DMS 273 treated with DMSO at 0.1 percent for 48 hours (cell line): ENCODE measurements at places on chromosomes 3 and 15.
A peak's percentile ranks its signal among the peaks of the same experiment; 100 is the strongest.

- DNase-seq: no peak
Measured at GRCh38 chr15:81346611-81347010, 22.7 kb upstream of the STARD5 start.

- no peak for DNase-seq
Measured at GRCh38 chr15:69755551-69756310, 303.1 kb downstream of the RPLP1 start.

- no peak for DNase-seq
Measured at GRCh38 chr3:194571491-194572142, 61.6 kb downstream of the TMEM44 start.

GRCh38 chr15:80891006-80891405 lies 98.6 kb downstream of the MESD start:
- no peak for DNase-seq

- no peak for DNase-seq
Measured at GRCh38 chr3:9955611-9956352, 3.6 kb upstream of the PRRT3 start.

- DNase-seq: no peak
Measured at GRCh38 chr3:193640728-193641439, 47.9 kb downstream of the OPA1 start.

DNA sequence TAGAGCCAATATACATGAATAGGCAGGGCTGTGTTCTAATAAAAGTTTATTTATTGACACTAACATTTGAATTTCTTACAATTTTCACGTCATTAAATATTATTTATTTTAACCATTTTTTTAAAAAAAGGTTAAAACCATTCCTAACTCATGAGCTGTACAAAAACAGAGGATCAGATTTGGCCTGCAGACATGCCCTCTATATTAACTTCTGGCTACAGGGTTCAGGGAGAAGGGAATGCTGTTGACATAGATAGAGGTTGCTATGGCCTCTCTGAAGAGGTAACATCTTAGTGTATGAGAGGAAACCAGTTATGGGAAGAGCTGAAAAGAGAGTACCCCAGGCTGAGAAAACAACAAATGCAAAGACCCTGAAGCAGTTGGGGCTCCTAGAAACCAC lies 19.1 kb upstream of the RAP2B start:
- no peak for DNase-seq

- DNase-seq: no peak
Measured at GRCh38 chr15:33215941-33216872, 21.7 kb upstream of the FMN1 start.

DNA sequence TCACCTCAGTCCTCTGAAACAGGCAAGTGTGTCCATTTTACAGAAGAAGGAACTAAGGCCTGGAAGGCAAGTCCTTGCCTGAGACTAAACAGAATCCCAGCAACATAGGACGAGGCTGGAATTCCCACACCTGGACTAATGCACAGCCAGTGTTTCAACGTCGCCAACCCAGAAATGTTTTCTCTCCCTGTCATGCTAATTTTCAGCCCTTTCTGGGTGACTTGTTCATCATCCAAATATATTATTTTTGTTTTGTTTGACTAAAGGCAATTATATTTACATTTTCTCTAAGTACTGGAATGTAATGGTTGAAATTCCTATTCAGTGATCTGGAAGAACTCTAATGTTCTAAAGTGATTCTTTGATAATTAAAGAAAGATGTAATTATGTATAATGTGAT lies 51.8 kb downstream of the BTD start:
- DNase-seq: no peak

DNA sequence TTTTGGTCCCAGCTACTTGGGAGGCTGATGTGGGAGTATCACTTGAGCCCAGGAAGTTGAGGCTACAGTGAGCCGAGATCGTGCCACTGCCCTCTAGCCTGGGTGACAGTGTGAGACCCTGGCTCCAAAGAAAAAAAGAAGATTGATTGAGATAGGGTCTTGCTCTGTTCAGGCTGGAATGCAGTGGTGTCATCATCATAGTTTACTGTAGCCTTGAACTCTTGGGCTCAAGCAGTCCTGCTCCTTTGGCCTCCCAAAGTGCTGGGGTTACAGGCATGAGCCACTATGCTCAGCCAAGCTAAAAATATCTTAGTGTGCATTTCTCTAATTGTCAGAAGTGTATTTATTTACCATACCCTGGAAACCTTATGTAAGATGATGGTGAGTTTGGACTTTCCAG lies 43.9 kb downstream of the IGF1R start:
- no peak for DNase-seq

DNA sequence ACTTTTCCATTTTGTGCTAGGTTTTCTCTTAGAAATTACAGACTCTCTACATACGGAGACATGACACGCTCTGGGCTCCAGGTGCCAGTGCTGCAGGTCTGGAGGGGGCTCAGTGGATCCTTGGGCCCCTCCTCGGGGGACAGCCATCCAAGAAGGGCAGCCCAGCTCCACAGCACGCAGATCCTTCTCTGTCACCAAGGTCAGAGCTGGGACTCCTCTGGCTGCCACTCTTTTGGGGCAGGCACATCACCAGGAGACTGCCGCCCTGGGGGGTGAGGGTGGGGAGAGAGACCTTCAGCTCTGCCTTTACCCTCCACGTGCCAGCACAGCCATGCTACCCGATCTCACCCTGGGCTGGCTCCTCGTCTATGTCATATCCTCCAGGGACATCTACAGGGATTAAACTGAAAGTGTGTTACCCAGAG lies 65.6 kb downstream of the ATP10A start:
- no peak for DNase-seq

DNA sequence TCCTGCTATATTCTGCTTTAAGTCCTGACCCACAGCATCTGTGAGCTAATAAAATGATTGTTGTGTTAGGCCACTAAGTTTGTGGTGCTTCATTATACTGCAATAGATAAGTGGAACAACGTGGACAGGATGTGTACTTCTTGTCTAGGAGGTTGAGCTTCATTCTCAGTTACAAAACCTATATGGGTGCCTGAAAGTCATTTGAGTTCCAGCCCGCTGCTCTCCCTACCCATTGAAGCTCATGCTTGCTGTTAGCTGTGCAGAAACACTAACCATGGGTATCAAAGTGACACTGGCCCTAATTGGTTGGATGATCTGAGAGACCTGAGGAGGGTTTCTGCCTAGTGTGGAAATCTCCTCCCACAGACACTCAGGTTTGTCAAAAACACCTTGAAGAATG lies 357.2 kb downstream of the PDCD6IP start:
- DNase-seq: no peak

DNA sequence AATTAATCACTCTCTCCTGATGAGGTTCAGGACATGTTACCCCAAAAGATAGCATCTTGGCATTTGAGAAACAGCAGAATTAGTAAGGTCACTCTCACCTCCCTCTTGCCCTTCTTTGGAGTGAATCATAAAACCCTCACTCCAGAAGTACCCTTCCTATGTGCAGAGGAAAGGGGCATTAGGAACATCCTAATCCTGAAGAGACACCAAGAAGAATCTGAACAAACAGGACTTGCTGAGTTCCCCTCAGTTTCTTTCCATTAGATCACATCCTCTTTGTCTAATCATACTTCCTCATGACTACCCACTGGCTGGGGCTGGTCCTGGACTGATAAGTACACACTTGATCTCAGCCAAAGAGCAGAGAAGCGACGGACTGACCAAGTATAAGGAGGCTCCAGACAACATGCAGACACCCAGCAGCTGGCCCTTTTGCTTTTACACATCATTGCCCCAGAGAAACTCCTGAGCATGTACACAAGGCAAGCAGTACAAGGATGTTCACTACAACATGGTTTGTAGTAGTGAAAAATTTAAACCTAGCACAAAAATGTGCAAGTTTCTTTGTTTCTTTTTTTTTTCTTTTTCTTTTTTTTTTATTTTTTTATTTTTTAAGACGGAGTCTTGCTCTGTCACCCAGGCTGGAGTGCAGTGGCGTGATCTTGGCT lies 15.0 kb upstream of the TM6SF1 start:
- no peak for DNase-seq

GRCh38 chr15:101781928-101782327 lies 21.4 kb upstream of the OR4F6 start:
- no peak for DNase-seq

DNA sequence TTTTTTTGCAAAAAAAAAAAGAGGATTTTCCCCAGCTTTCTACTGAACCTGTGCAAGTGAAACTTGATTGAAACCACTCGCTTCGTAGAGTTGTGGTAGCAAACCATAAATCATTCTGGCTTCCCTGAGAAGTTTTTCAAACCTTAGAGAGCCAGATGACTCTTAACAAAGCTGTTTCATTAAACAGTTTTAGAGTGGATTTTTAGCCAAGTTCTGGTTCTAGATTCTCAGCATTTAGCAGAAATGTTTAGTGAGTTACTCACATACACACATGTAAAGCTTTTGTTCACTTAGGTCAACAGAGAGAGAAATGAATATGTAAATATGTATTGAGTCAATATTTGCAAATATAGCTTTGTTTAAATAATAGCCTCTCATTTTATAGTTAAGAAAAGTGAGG lies 18.1 kb upstream of the CCR9 start:
- DNase-seq: no peak

- no peak for DNase-seq
Measured at GRCh38 chr3:73029321-73029796, 32.1 kb upstream of the EBLN2 start.

DNA sequence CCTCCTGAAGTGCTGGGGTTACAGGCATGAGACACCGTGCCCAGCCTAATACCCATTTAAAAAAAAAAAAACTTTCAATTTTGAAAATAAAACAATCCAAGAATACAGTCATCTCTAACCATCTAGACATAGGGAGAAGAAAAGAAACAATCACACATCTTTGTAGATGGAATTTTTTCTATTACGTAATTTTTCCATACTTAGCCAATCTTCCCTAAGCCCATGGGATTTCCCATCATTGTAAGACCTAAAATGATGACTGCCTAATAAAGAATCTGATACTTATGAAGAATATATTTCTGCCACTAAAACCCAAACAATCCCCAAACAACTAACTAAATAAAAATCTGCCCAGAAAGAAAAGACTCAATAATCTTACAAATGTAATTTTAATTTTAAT lies 88.7 kb downstream of the CBLB start:
- DNase-seq: no peak

DNA sequence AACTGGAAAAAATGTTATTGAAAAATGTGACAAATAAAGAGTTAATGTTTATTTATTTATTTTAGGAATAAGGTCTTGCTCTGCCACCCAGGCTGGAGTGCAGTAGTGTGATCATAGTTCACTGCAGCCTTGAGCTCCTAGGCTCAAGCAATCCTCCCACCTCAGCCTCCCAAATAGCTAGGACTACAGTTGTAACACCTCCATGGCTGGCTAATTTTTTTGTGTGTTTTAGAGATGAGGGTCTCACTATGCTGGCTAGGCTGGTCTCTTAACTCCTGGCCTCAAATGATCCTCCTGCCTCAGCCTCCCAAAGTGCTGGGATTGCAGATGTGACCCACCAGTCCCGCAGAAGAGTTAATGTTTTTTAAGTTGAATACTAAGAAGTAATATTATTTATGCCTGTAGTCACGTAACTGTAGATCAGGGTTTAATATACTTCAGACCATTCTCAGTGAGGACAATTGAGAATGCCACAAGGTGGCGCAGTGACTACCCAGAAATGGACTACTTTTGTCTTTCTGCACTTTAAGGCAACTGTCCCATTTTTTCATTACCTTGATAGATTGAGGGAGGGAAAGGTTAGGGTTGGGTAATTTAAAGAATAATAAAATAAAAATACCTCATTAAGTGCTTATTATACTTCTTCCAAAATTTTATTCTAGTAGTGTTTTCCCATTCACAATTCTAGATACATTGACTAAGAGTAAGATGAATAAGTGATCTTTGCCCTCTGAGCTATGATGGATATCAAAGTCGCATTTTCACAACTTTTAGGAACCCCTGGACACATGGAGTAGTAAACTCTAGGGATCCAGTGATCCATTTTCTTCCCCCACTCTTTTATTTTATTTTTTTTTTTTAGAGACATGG lies 6.0 kb downstream of the MUC13 start:
- DNase-seq: peak; percentile 47

DNA sequence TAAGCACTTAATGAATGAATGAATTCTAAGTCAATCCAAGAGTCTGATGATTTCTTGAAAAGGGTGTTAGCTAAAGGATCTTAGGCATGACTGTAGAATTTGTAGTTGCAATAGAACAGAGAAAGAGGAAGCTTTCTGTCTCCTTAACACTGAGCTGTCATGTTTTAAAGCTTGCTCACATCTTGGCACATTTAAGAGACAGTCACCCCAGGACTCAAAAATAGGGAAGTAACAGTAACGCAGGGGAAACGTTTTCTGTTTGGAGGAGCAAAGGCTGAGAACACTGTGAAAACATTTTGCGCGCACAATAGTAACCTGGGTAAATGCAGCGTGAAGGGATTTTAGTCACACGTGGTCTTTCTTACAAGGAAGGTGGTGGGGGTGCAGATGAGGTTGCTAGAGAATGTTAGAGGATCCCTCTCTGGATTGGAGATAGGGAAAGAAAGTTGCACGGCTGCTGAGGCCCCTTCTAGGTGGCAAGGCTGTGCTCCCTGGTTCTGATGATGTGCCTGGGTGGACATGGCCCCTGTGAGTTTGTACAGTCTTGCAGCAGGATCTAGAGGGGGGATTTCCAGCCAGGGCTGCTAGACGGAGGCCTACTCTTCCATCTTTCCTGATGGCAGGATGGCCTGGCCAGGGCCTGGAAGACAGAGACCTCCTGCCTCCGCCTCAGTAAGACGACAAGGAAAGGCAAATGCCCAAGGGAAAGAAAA lies 12.0 kb downstream of the STARD5 start:
- DNase-seq: no peak

DNA sequence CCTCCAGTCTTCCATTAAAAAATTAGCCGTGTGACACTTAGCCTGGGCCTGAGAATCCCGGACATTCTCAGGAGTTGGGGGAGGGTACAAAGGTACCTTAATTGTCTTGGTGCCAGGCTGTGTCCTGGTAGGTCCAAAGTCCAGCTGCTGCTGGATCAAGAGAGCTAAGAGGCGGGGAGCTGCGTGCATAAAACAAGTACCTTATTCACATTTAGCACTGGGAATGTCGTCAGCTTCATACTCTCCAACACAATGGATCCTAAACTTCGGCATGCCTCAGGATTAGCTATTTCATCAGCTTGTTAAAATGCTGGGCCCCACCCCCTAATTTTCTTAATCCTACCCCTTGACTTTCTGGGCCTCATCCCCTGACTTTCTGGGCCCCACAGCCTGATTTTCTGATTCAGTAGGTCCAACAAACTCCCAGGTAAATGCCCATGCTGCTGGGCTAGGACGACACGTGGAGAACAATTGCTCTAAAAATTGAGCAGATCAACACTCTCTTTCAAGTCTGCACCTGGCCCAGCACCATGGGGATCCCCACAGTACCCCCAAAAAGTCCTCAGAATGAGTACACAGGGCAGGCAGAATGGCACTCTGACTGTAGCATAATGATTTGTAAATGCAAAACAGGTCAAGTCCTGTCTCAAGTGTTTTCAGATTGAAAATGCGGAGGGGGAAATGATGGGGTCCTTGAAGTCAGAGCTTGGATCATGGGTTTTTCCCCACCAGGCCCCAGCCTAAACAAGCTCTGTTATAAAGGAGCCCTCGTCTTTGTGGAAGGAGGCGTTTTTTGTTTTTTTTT lies 5.6 kb upstream of the AEN start:
- no peak for DNase-seq

- no peak for DNase-seq
Measured at GRCh38 chr3:133271042-133271441, 128.8 kb upstream of the BFSP2 start.
